ENCODE measurements at places on chromosomes 16 and 17.

DNA sequence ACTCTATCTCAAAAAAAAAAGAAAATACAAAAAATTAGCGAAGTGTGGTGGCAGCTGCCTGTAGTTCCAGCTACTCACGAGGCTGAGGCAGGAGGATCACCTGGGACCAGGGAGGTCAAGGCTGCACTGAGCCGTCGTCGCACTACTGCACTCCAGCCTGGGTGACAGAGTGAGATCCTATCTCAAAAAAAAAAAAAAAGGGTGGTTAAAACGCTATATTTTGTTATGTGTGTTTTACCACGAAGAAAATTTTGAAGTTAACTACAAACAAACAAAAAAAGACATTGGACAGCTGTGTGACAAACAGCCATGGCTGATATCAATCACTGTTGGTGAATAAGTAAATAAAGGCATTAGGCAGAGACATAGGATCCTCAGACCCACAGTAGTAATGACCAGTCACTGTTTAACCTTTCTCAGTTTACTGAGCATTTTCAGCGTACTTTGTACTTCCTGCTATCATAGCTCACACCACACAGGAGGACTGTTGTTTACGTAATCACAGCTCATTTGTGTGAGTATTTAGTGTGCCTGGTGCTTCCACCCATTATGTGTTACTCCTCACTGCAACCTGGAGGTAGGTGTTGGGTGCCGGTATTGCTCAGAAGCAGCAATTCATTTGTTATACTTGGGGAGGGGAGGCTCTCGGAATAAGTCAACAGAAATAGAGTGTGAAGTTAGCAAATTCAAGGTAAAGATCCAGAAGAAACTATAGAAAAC lies 55.4 kb downstream of the COPRS start:
- no peak for DNase-seq

DNA sequence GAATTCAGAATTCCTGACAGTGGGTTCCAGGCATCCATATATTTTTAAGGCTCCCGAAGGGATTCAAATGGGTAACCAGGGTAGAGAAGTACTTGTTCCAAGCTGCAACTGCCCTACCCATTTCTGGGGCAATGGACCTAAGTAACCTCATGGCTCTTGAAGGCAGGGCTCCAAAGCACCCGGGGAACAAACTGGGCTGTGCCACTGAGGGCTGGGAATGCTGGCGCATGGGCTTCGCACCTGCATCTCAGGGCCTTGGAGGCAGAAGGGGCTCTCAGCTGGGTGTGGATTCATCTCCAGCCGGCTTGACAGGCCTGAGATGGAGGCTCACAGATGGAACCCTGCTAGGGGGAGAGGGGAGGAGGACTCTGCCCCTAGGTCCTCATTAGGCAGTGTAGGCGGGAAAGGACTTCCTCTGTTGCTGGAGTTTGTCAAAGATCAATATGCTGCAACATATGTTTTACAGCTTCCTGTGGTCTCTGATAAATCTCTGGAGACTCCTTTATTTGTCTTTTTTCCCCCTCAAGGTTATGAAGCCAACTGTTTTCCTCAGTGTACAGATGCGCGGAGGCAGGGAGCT lies 232.3 kb upstream of the NLRP1 start:
- no peak for DNase-seq

DNA sequence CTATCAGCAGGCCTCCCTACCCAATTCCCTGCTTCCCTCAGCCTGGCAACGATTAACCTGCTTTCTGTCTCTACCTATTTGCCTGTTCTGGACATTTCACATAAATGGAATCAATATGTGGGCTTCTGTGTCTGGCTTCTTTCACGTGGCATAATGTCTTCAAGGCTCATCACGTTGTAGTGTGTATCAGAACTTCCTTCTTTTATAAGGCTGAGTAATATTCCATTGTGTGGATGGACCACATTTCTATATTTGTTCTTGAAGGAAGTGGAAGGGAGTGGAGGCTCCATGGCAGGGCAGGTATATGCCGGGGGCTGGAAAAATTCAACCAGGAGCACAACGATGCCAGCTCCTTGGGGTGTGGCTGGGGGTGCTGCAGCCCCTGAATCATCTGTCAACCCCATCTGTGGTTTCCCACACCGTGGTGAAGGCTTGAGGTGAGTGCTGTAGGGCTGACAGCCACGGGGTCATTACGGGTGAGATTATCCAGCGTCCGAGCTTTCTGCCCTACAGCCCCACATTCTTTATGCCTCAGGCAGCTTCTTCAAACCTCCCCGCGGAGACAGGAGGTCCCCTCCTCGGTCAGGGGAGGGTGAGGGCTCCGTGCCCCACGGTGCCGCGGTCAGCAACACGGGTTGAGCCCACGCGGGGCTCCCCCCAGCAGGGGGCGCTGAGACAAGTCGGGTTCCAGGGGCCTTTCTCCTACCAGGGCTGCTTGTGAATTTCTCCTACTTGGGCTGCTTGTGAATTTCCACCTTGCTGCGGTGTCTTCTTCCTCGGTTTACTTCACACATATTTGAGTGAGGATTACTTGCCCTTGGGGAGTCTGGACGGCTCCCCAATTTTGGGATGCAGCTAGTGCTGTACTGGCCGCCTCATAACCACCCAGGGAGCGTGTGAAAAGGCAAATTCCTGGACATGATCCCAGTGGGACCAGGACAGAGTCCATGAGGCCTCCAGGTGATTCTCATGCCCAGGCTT lies 18.3 kb upstream of the WFIKKN2 start:
- DNase-seq: peak; percentile 44

DNA sequence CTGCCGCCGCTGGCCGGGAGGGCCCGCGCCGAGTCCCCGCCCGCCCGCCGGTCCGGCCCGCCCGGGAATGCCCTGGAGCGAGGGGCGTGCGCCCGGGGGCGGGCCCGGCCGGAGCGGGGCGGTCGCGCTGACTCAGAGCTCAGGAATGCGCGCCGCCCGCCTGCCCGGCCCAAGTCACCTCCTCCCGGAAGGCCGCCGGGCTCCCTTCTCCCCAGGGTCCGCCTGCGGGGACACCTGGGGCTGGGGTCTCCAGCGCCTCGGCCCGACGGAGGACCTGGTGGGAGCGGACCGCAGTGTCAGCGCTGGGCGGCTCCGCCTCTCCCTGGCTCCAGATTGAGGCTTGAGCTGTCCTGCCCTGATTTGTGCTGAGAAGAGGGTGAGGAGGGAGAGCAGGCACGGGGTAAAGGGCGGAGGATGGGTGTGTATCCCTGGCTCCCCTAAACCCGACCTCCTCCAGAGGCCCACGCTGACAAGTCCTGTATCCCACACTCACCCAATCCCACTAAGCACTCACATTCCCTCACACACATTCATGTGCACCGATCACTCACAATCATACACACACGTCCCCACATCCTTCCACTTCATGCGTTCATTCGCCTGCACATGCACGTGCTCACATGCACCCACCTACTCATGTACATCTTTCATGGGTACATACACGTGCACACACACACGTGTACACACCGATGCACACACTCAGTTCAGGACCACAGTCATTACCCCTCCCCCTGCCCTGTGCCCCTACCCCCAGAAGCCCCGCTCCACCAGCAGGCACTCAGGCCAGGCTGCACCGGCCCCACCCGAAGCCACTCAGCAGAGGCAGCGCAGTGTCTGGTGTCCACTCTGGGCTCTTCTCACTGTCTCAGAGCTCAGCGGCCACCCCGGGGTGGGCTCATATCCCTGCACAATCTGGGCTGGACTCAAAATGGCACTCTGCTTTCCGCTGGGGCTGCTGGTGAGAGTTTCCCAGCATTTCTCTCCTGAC lies at the start of gene RHBDF1:
RHBDF1 (minus strand) TSS at position 71 of the 988 bp plus-strand sequence. CDS start 7,616 bp downstream, outside the sequence.
- DNase-seq: no peak

DNA sequence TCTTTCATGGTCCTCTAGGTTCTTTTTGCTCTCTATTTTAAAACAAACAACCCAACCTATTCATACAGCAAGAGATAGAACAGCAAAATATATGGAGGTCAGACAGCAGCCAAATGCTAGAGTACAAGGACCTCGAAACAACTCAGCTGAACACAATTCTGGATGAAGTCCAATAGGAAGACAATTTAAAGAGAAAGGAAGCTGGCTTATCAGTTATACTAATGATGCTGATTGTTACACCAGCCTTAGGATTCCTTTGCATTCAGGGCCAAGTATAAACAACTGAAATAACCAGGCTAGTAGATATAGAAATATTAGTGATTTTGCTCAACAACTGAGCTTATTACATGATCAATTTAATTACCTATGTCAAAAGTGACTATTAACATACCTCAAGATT lies 2.5 kb downstream of the SSH2 start:
- DNase-seq: no peak

Measured in CD4-positive, alpha-beta T cell (primary cell).